ENCODE measurements at places on chromosomes 13 and 19.

DNA sequence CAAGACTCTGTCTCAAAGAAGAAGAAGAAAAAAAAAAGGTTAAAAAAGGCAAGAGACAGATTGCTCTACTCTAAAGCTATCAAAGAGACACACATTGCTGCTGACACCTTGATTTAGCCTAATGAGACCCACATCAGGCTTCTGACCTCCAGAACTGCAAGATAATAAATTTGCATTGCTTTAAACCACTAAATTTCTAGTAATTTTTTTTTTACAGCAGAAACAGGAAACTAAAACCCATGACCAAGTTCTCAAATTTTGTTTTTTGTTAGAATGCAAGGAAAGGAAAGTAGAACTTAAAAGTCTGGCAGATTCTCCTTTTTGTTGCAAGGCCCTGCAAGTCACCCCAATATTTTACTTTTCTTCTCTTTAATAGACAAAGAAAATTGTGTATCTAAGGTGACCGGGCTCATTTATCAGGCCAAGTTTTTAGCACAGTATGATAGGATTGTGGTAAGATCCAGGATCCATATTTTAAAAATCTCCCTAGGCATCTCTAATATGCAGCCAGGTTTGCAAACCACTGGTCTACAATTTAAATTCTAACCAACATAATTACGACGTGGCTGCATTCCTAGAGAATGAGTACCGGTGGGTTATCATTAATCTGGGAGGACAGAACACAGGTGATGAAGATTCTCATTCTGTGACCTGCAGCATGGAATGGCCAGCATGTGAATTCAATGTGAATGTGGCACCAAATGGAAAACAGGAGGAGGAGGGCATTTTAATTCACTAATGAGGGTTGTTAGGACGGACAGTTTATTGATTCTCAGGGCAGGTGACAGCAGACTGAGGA, 56.7 kb upstream of the MED4 start:
- DNase-seq = no peak

- no peak for DNase-seq
Measured at GRCh38 chr19:39946532-39946931, 12.1 kb upstream of the FCGBP start.

- DNase-seq = no peak
Measured at GRCh38 chr13:78638216-78638615, 20.7 kb downstream of the OBI1 start.

DNA sequence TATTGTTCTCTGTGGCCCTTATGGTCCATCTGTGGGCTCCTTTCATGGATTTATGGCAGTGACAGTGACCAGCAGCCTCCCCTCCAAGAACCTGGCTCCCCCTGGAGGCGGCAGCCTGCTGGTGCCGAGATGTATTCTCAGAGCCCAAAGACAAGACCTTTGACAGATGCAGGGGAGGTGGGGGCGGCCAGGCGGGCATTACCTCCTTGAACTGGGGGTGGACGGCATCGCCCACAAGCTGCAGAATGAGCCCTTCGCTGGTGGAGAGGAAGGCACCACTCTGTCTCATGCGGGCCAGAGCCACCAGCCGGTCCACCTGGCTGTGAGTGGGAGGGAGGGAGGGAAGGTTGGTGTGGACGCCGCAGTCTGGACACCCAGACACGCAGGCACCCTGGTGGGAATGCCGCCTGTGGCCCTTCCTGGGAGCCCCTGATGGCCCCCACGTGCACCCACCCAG, 6.6 kb downstream of the ISOC2 start:
- DNase-seq = peak; percentile 22

GRCh38 chr13:20728579-20729311, 25.2 kb downstream of the IL17D start:
- no peak for DNase-seq

DNA sequence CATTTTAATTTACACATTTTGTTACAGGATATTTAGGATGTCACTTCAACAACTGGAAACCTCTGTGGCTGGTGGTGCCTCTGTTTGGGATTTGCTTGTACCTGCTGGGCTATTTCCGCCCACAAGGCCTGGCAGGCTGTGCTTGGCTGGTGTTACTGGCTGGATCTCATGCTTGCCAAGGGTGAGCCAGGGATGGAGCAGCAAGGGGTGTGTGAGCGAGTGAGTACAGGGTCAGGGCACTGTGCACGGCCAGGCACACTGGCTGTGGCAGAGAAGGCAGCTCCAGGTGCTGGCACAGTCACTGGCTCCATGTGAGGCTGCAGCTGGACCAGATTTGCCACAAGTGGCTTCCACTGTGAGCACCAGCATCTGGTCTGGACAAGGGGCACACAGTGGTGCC, 1254.8 kb downstream of the SLITRK5 start:
- DNase-seq = no peak

DNA sequence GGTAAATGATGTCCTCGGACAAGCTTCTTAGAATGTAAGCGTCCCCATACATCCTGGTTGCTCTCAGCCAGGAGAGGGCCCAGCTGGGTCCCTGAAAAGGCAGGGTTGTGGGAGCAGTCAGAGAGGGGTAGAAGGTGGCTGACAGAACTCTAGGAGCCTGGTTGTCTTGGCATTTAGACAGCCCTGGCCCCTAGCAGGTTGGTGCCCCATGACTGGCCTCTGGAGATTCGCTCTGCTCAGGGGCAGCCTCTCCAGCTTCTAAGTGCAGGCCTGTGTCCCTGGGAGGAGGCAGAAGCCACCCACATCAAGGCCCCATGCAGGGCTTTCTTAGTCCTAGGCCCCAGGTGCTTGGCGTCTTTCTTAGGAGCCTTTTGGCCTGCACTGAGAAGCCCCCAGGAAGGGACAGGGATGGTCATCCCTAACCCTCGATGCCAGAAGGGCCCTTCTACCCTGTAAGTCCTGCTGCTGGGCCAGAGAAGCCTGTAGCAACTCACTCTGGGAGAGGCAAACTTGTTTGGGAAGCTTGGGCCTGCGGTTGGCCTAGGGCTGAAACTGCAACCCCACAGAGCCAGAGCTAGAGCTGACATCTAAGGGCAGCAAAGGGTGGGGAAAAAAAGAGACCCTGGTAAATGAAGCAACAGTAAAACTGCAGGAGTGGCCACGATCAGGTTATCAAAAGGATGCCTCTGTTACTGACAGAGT, 2.8 kb upstream of the CDX2 start:
- no peak for DNase-seq

- DNase-seq = no peak
Measured at GRCh38 chr13:99374994-99375737, 68.0 kb upstream of the GPR183 start.

GRCh38 chr19:2775556-2776430, 7.3 kb downstream of the SGTA start:
- no peak for DNase-seq

DNA sequence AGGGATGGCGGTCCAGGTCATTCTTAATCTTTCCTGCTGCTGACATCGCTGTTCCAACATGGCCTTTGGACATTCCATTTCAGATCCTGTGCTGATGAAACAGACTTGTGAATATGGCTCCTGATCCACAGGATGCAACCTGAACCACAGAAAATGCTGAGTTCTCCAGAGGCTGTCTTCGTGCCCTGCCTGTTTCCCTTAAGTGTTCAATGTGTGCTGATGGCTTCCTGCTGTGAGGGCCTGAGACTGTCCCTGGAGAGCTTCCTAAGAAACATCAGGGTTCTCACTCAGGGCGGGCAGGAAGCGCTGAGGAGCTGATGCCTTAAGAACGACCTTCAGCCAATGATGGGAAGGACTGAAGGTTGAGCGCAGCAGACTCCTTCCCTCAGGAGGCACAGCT, 909.4 kb downstream of the UQCRFS1 start:
- DNase-seq = no peak
